ENCODE measurements at places on chromosomes 13 and 19.

DNA sequence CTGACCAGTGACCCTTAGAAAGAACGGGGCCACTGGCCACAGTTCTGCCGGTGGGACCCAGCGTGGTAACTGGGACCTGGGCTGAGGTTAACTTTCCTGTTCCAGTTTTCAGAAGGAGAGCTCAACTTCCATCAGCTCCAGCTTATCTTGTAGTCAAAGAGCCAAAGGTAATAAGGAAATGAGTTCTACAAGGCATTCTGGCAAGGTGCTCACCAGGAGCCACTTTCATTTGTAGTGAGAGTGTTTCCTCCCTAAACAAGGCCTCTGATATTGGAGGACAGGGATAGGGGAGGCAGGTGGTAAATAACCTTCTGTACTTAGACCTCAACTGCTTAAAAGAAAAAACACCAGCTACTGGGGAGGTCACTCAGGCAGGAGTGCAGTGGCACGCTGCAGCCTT is 38.1 kb downstream of the PBX4 start:
- DNase-seq = no peak

DNA sequence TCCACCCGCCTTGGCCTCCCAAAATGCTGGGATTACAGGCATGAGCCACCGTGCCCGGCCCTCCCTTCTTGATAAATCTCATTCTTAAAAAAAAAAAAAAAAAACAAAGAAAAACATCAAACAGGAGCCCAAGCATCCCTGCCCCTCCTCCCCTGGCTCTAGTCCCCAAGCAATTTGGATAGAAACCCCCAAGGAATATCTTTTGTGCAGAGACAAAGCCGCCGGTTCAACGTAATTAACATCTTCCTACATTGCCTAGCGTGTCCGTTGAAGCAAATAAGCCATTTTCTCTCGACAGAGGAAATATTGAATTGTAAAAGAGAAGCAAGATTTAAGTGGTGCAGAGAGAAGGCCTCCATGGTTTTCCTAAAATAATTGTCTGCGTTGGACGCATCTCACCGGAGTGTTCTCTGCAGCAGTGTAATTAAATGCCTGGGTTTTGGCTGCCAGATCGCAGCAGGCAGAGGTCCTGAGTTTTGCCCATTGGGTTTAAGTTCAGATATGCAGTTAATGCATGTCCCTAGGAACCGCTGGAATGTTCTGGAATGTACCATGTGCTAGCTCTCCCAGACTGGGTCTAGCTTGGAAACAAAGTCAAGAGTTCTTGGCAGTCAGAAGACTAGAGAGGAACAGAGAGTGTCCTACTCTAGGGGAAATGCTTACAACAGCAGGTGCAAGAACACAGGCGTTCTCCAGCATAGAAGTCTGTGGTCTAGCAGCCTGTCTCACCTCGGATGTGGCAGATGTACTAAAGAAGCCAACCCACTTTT is 30.8 kb downstream of the PIN1 start:
- DNase-seq = no peak

DNA sequence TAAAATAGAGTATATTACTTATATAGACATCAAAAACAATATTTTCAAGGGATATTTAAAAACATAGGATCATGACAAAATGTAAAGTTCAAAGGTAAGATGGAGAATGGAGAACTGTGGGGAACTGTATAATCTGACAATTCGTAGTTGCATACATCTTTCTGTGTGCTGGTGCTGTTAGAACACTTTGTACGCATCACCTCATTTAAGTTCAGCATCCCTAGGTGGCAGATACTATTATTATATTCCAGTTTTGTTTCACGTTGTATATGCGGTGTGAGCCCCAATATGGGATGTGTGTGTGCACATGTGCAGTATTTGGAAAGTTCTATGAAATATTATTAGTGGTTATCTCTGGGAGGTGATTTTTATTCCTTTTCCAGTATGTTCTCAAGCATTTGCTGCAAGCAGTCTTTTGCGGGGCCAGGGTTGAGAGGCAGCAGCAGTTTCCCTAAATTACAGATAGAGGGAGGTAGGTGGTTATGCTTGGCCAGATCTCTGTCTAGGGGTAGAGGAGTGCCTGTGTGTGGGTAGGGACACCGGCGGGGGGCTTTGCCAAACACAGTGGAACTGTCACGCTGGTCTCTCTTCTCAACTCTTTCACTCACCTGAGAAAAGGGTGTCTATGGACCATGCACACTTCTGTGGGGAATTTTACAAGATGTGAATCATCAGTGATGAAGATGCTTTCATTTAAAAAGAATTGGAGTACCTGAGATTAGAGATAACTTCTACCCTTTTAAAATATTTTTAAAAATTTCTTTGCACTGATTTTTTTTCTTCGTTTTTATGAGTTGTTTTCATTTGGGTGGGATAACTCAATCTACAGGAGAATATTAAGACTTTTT is 55.6 kb upstream of the ALOX5AP start:
- no peak for DNase-seq

DNA sequence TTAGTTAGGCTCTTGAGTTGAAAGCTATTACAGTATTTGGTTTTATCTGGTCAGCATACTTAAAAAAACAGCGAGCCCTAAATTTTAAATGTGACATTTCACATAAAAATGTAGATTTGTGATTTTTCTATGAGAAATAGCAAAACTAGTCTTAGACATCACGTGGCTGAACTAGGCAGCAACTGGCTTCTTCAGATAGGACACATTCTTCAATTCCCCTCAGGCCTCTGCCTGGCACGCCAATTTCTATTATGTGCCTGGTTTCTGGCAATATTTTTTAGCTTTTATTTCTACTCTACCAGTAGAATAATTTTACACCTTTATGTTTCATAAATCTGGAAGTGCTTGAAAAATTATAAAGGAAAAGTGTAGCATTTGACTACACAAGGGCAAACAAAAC is 433.7 kb downstream of the DIAPH3 start:
- no peak for DNase-seq

DNA sequence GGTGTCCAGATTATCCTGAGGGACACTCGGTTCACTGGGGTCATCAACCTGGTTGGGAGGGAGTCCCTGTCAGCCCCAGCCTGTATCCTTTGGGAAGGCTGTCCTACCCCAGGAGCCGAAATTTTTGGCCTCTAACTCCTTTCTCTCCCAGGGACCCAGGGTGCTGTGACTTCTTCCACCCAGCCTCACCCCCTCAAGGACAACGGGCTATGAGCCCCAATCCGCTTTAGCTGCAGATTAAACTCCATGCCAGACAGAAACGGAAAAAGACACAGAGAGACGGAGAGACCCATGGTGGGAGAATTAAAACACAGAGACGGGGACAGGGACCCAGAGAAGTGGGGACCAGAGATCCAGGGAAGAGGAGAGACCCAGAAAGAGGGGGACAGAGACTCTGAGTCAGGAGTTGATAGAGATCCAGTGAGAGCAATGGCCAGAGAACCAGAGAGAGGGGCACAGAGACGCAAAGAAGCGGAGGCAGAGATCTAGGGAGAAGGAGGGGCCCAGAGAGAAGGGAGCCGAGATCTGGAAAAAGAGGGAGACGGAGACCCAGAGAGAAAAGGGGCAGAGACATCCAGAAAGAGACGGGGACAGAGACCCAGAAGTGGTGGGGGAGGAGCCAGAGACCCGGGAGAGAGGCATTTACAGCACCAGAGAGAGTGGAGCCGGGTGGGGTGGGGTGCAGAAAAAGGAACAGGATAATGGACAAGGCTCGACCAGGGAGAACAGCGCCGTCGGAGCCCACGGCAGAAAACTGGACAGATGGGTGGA is 703 bp downstream of the SLC17A7 start:
- no peak for DNase-seq

DNA sequence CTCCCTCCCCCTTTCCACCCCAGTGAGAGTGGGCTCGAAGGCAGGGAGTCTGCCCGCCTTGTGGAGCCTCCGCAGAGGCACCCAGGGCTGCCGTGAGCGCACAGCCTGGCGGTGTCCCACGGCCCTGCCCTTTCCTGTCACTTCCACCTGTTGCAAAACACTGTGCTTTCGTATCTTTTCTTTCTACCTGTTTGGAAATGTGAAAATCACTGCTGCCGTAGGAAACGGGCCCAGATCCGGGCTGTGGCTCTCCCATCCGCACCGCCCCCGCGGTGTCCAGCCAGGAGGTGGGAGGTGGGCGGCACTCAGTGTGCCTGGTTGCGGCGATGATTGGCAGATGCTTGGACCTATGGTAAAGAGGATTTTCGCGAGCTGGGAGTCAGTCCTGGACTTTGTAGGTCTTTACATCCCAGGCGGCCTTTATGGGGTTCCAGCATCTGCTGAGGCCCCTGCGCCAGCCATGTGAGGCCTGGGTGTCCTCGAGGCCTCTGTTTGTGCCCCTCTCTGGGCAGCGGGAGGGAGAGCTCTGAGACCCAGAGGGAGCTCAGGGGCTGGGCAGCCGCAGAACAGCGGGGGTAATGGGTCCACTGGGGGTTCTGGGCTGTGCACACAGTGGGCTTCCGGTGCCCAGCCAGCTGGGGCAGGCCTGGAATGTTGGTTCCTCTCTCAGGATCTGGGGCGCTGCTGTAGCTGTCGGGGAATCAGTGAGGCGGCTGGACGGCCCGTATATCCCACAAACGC is 6.1 kb downstream of the STK11 start:
- peak; percentile 57 for DNase-seq

Measured in mammary epithelial cell (primary cell).